Placental pericyte (primary cell): ENCODE measurements at places on chromosomes 12 and 14. TPM values are rescaled to one million over a fixed set of nuclear protein-coding genes. Genes with fewer than 3 reads are reported as not detected.

The ACSS3 gene
- 2.6 and 7.7 TPM in 2 replicates for total RNA-seq

The SLC16A7 gene
- total RNA-seq, result 31.9 and 52.7 TPM in 2 replicates

The BHLHE41 gene
- 0.66 and 1.6 TPM in 2 replicates for total RNA-seq

The HRK gene
- not detected in 2 replicates for total RNA-seq

The FICD gene
- 18.2 and 114 TPM in 2 replicates for total RNA-seq

The SIX6 gene
- not detected in 2 replicates for total RNA-seq

The SAMD4A gene
- 24.9 and 38.5 TPM in 2 replicates for total RNA-seq
